ENCODE measurements at places on chromosomes 3 and 15. TPM values are rescaled to one million over a fixed set of nuclear protein-coding genes. Genes with fewer than 3 reads are reported as not detected.

DNA sequence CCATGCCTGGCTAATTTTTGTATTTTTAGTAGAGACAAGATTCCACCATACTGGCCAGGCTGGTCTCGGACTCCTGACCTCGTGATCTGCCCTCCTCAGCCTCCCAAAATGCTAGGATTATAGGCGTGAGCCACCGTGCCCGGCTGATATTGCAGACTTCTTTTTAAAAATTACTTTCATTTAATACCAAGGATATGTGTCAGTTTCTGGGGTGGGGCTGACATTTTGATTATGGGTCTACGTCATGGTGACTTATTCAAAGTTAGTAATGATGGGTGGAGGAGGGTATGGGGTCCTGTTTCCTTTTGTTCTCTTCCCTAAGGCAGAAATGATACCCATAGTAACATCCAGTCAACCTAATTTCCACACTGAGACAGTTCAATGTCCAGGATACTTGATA, 34.7 kb downstream of the GBE1 start:
- DNase-seq = no peak

- DNase-seq = no peak
Observed at GRCh38 chr3:189842681-189843602, 211.8 kb downstream of the TP63 start.

Gene MYO5C
- polyA plus RNA-seq = 34.4 TPM

Gene GABRR3
- polyA plus RNA-seq = not detected

Gene SPINK8
- polyA plus RNA-seq = not detected

Gene DNAJC19
- polyA plus RNA-seq = 66.4 TPM

All from left lung (tissue), 14 donors.